Activated CD4-positive, alpha-beta memory T cell treated with anti-CD3 and anti-CD28 coated beads for 36 hours (primary cell): ENCODE measurements at places on chromosomes 3 and 15. TPM values are rescaled to one million over a fixed set of nuclear protein-coding genes. Genes with fewer than 3 reads are reported as not detected.

UQCC5 gene
- 12.9 TPM for total RNA-seq

HHATL gene
- total RNA-seq = not detected

DNA sequence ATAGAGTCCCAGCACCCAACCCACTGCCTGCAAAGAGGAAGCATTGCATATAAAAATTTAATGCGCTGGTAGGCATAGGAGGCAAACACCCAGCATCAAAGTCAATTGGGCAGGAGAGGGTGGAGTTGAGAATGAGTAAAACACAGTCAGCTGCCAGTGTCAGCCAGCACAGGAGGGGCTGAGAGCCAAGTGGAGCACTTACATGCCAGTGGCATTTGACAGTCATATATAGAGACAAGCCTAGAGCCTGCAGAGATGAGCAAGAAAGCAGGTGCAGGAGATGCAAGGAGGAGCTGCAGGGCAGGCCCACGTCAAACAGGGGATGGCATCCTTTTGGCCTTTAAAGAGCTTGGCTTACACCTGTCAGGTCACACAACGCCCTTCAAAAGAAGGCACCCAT lies 27.6 kb upstream of the ZFAND6 start:
- peak; percentile 69 for DNase-seq

- DNase-seq = no peak
Measured at GRCh38 chr3:29871087-29871486, 590.2 kb downstream of the RBMS3 start.

GRCh38 chr3:130661140-130661891 lies 85.3 kb downstream of the PIK3R4 start:
- DNase-seq = no peak

- DNase-seq = no peak
Measured at GRCh38 chr3:14324224-14324944, 78.0 kb upstream of the SLC6A6 start.
